HFFc6 (cell line): ENCODE measurements at places on chromosomes 4 and X.
A peak's percentile ranks its signal among the peaks of the same experiment; 100 is the strongest.

GRCh38 chr4:10054571-10055041 lies 33.3 kb upstream of the SLC2A9 start:
- H3K27ac ChIP-seq, result no peak overlapping the region
- 0 out of 2 replicates have a peak, but pooled peaks cover 8% of the 10 kb centered on the region for H3K36me3 ChIP-seq
- H3K4me1 ChIP-seq, result no peaks in the 10 kb centered on the region

GRCh38 chr4:113504422-113504821 lies 257.1 kb downstream of the CAMK2D start:
- peaks cover 31% of the 10 kb centered on the region for H3K36me3 ChIP-seq
- peaks cover 16% of the 10 kb centered on the region for H3K4me1 ChIP-seq
- H3K27me3 ChIP-seq, result peaks cover 2% of the 10 kb centered on the region; the same call in 1 of the 2 replicates
- DNase-seq, result no peak
- no peak overlapping the region for H3K27ac ChIP-seq

DNA sequence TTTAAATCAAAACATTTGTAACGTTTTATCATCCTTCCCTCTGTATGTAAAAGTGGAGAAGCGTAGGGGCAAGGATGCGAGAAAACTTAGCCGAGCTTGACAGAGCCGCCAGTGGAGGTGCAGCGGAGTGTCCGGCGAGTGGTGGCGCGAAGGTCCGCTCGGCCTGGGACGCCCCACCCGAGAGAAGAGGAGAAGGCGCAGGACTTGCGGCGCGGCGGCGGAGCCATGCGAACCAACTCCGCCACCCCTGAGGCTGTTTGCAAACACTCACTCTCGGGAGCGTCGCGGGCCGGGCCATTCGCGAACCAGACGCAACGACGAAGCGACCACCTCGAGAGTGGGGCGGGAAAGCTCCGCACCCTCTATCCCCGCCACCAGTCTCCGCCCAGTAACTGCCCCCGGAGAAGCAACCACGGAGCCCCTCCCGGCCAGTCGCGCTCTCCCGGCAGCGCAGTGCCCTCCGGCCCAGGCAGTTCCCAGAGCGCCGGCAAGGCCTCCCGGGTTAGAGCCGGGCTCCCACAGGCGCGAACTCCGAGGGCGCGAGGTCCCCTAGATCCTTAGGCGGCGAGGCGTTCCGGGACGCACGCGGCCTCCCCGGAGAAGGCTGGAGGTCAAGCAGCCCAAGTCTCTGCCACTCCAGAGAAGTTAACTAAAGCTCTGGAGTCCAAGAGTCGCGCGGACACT lies 2.3 kb upstream of the MAB21L2 start:
- H3K4me1 ChIP-seq, result 0 out of 2 replicates have a peak, but pooled peaks cover 5% of the 10 kb centered on the region
- H3K27ac ChIP-seq, result no peak overlapping the region
- peaks cover 35% of the 10 kb centered on the region for H3K36me3 ChIP-seq
- no peak for DNase-seq

DNA sequence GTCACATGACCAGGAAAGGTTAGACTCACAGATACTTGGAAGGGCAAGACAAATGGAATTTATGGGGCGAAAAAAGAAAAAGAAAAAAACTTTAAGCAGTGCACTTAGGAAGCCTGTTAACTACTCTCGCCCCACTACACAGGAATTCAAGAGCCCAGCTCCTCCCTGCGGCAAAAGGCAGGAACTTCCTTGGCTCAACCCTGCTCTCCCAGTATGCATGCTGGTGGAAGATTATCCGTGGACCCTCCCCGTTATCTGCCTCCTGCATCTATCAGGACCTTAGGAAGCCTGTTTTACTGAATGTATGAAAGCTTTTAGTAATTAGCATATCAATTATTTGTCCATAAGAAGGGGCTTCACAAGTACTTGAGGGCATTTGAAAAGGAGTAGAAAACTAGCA lies 40.1 kb upstream of the RPA4 start:
- no peak overlapping the region for H3K4me3 ChIP-seq
- no peaks in the 10 kb centered on the region for H3K36me3 ChIP-seq
- DNase-seq, result no peak

- peak; percentile 19 for DNase-seq
- H3K4me3 ChIP-seq, result no peak overlapping the region
Observed at GRCh38 chrX:29397506-29397905, 810.3 kb downstream of the IL1RAPL1 start.

- no peaks in the 10 kb centered on the region for H3K27me3 ChIP-seq
- no peaks in the 10 kb centered on the region for H3K4me1 ChIP-seq
- no peak overlapping the region for H3K4me3 ChIP-seq
- no peaks in the 10 kb centered on the region for H3K36me3 ChIP-seq
- no peak overlapping the region for H3K27ac ChIP-seq
Observed at GRCh38 chrX:136421338-136421737, 66.4 kb upstream of the BRS3 start.
